ENCODE measurements at places on chromosomes 7 and 10. TPM values are rescaled to one million over a fixed set of nuclear protein-coding genes. Genes with fewer than 3 reads are reported as not detected.

CRPPA gene
- total RNA-seq = 0.60 TPM

EPHA1 gene
- total RNA-seq = not detected

VIPR2 gene
- total RNA-seq = not detected

FGL2 gene
- total RNA-seq = not detected

MYOF gene
- 222 TPM for total RNA-seq

NEUROD6 gene
- total RNA-seq = not detected

EN2 gene
- total RNA-seq = 1.0 TPM

CYP3A7 gene
- 0.06 TPM for total RNA-seq

CRYGN gene
- total RNA-seq = not detected

MYL10 gene
- total RNA-seq = not detected

CLCN1 gene
- not detected for total RNA-seq

LDB3 gene
- 0.13 TPM for total RNA-seq

RAB19 gene
- not detected for total RNA-seq

Measured in A549 treated with Mapracorat at 1 μM for 4 hours (cell line).